ENCODE measurements at places on chromosomes 12 and 14. TPM values are rescaled to one million over a fixed set of nuclear protein-coding genes. Genes with fewer than 3 reads are reported as not detected.

DNA sequence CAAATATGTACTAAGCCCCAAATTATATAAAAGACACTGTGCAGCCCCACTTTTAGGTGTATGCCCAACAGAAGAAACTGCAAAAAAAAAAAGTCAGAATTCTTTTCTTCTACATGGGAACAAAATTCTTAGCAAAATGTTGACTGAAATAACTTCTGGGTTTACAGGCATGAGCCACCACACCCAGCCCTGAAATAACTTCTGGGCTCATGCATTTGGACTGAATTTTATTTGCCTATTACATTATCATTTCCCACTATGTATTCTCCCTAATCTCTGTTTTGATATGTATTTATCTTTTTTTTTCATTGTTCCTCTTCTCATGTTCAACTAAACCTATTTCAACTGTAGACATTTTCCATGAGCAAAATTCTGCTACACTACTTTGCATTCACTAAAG is 169.2 kb downstream of the GRIN2B start:
- no peaks in the 10 kb centered on the region for H3K4me1 ChIP-seq
- no peaks in the 10 kb centered on the region for H3K36me3 ChIP-seq
- no peak overlapping the region for H3K4me3 ChIP-seq

GRCh38 chr14:93262446-93262845 is 55.4 kb downstream of the UBR7 start:
- peaks cover 25% of the 10 kb centered on the region for H3K4me1 ChIP-seq
- peaks cover 9% of the 10 kb centered on the region for H3K36me3 ChIP-seq
- DNase-seq, result no peak
- no peaks in the 10 kb centered on the region for H3K27me3 ChIP-seq
- no peak overlapping the region for H3K27ac ChIP-seq

The RERG gene
- polyA plus RNA-seq, result not detected

DNA sequence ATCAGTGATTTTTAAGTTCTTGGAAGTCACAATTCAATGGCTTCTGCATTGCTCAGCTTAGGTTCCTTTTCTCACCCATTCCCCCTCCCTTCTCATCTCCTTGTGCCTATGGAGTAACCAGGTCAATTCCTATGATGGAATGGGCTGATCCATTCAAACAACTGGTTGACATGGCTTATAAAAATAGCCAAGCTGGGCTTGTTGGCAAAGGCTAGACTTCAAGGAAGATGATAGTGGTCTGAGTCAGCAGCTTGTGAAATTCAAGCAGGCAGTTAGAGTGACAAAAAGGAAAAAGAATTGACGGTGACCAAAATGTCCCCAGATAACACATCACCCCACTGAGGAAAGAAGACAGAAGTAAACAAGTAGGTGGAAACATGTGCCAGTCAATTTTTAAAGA is 119.9 kb upstream of the PCED1B start:
- no peak overlapping the region for H3K27ac ChIP-seq
- H3K27me3 ChIP-seq, result peaks cover 4% of the 10 kb centered on the region
- H3K4me3 ChIP-seq, result no peak overlapping the region
- no peaks in the 10 kb centered on the region for H3K36me3 ChIP-seq

DNA sequence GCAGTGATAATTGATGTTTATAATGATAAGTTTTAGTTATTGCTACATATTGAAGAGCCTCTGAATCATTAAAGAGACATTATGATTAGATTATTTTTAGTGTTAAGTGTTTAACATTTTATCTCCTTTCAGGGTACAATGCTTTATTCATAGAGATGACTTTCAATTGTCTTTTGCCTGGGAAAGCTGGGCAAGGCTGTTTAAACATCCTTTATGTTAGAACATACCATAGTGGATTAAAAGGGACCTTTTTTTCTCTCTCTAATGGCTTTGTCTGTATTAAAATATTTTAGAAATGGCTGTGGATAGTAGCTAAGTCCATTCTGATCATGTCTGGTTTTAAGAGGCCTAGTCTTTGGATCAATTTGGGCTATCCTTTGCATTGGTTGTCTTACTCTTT is 427.5 kb upstream of the MIS18BP1 start:
- no peaks in the 10 kb centered on the region for H3K36me3 ChIP-seq
- H3K27me3 ChIP-seq, result peaks cover 1% of the 10 kb centered on the region
- H3K27ac ChIP-seq, result no peak overlapping the region
- no peaks in the 10 kb centered on the region for H3K4me1 ChIP-seq
- DNase-seq, result no peak

The KLRG1 gene
- 569 TPM for polyA plus RNA-seq

GRCh38 chr14:32561520-32561919 is 232.4 kb downstream of the AKAP6 start:
- no peak overlapping the region for H3K4me3 ChIP-seq
- no peak for DNase-seq
- no peak overlapping the region for H3K27ac ChIP-seq
- H3K4me1 ChIP-seq, result peaks cover 17% of the 10 kb centered on the region
- H3K27me3 ChIP-seq, result no peaks in the 10 kb centered on the region
- H3K36me3 ChIP-seq, result no peaks in the 10 kb centered on the region

DNA sequence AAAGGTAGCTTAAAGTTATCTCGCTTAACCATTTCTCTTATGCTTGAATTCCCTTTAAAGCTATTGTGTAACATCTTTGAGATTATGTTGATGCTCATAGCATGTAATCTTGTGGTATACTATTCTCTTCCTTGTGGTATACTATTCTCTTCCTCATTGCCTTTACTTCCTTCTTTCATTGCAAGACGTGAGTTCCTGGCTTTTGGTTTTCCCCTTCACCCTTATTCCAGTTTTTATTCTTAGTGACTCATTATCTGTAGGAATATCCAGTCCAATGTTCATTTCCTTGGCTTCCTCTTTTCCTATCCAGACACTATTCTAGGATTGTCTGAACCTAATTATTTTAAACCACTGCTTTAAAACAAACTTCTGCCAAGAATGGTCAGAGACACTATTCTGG is 564.0 kb downstream of the CCER1 start:
- no peaks in the 10 kb centered on the region for H3K36me3 ChIP-seq
- peaks cover 2% of the 10 kb centered on the region for H3K27me3 ChIP-seq
- no peak overlapping the region for H3K4me3 ChIP-seq
- no peak overlapping the region for H3K27ac ChIP-seq

The IRF9 gene
- polyA plus RNA-seq, result 48.8 TPM

DNA sequence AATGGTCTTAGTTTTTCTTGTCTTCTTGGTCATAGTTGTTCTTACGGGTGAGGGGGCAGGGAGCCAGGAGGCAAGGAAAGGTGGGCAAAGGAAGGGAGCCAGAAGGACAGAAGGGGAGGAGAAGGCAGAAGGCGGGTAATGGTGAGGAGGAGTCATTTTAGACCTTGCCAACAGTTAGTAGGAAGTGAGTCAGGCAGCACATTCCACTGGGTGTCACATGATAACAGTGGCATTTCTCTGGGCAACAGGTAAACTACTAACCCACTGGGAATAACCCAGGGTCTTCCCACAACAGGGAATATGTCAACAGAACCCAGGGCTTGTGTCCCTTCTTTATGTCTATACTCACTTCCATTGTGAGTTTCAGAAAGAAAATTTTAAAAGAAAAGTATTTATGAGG is 127.6 kb downstream of the SLC8A3 start:
- peaks cover 8% of the 10 kb centered on the region for H3K27me3 ChIP-seq
- DNase-seq, result no peak
- H3K36me3 ChIP-seq, result no peaks in the 10 kb centered on the region
- no peaks in the 10 kb centered on the region for H3K4me1 ChIP-seq
- no peak overlapping the region for H3K4me3 ChIP-seq

All from immature natural killer cell (primary cell).